Left ventricle myocardium inferior (tissue), 1 donor: ENCODE measurements at places on chromosomes 6 and 20. TPM values are rescaled to one million over a fixed set of nuclear protein-coding genes. Genes with fewer than 3 reads are reported as not detected.

GRCh38 chr20:15863735-15864134, 709.5 kb downstream of the KIF16B start:
- H3K4me1 ChIP-seq, result no peaks in the 10 kb centered on the region
- no peaks in the 10 kb centered on the region for H3K27me3 ChIP-seq
- no peak overlapping the region for H3K4me3 ChIP-seq
- no peaks in the 10 kb centered on the region for H3K36me3 ChIP-seq
- DNase-seq, result no peak

DNA sequence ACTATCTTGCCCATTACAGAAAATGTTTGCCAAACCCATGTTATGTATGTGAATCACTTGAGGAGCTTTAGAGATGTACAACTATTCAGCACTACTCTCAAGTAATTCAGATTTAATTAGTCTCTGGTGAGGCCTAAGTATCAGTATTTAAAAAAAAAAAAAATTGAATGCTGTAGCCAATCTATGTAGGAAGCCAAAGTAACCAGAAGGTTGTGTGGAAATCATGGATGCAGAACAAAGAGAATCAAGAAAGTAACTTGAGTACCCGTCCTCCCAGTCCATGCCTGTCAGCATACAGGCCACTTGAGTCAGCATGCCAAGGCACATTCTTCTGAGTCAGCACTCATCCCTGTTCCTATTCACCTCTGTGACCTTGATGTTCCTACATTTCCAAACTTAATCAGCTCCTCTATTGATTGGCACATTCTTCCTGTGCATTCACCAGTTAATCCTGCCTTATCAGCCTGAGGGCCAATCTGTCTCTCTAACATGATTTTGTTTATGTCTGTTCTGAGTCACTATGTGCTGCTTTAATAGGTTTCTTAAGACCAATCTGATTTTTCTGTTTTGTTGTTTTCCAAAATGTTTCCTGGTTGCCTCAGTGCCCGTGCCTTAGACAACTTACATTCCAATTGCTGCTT, 165.6 kb downstream of the KCNQ5 start:
- no peak overlapping the region for H3K4me3 ChIP-seq
- no peak overlapping the region for H3K27ac ChIP-seq
- no peaks in the 10 kb centered on the region for H3K27me3 ChIP-seq
- no peaks in the 10 kb centered on the region for H3K36me3 ChIP-seq
- H3K4me1 ChIP-seq, result no peaks in the 10 kb centered on the region

- no peaks in the 10 kb centered on the region for H3K27me3 ChIP-seq
- H3K27ac ChIP-seq, result no peak overlapping the region
Measured at GRCh38 chr6:24974182-24975171, 38.7 kb upstream of the RIPOR2 start.

DNA sequence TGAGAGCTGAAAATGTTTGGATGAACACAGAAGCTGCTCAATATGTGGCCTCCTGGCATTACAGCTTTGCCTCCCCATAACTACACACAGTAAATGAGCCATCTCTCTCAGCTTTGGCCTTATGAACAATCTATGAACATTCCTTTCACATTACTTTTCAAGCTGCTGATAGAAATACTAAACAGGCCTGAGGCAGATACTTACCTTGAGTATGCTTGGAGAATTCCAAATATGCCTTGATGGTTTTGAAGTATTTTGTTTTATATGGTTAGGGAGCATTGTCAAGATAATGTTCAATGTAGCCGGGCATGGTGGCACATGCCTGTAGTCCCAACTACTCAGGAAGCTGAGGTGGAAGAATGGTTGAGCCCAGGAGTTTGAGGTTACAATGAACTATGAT, 104.5 kb downstream of the CD24 start:
- H3K27ac ChIP-seq, result no peak overlapping the region
- DNase-seq, result no peak
- no peaks in the 10 kb centered on the region for H3K4me1 ChIP-seq
- no peak overlapping the region for H3K4me3 ChIP-seq
- no peaks in the 10 kb centered on the region for H3K27me3 ChIP-seq
- H3K36me3 ChIP-seq, result no peaks in the 10 kb centered on the region

The CGAS gene
- total RNA-seq, result 0.96 TPM

The KIF25 gene
- 0.22 TPM for total RNA-seq
